ENCODE measurements at places on chromosomes 2 and 18.

GRCh38 chr2:118363604-118364003 lies 275.3 kb downstream of the INSIG2 start:
- no peak for DNase-seq

DNA sequence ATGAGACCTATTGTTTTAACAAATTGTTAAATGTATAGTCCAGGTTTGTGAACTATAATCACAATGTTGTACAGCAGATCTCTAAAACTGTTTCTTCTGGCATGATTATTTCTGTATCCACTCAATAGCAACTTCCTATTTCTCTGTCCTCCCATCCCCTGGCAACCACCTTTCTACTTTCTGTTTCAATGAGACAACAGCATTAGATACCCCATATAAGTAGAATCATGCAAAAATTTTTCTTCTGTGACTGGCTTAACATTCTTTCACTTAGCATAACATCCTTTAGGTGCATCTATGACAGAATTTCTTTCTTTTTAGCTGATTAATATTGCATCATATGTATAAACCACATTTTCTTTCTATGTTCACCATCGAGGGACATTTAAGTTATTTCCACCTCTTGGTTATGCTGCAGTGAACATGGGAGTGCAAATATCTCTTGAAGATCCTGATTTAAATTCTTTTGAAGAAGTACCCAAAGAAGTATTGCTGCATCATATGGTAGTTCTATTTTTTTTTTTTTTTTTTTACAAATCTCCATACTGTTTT lies 713.5 kb downstream of the LRP1B start:
- DNase-seq, result peak; percentile 32

- no peak for DNase-seq
Observed at GRCh38 chr2:30188292-30188691, 41.5 kb downstream of the YPEL5 start.

DNA sequence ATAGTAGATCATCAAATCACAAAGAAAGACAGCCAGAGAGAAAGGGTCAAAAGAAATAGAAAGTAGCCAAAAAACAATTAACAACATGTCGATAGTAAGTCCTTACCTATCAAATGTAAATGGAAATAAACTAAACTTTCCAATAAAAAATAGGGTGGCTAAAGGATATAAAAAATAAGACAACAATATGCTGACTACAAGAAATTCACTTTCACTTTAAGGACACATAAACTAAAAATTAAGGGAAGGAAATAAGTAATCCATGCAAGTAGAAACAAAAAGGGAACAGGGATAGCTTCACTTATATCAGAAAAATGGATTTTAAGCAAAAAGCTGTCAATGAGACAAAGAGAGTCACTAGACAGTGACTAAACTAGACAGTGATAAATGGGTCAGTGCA lies 903.9 kb upstream of the ZEB2 start:
- DNase-seq, result no peak

DNA sequence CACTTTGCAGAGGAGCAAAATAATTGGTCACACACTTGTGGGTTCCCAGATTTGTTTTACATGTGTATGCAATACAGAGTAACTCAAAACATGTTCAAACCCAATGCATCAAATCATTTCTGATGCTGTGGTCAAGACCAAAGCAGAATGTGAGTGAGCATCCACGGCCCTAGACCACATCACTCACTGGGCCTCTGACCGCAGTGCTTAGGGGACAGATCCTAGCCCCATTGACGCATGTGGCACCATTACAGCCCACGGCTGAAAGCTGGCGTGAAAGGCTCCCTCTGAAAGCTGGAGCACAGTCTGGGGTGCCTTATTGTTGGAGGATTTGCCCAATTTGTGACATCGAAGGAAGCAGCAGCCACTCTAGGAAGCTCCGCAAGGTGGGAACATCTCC lies 498.8 kb upstream of the TCF4 start:
- DNase-seq, result no peak

- no peak for DNase-seq
Observed at GRCh38 chr2:202215179-202215578, 23.2 kb downstream of the SUMO1 start.

DNA sequence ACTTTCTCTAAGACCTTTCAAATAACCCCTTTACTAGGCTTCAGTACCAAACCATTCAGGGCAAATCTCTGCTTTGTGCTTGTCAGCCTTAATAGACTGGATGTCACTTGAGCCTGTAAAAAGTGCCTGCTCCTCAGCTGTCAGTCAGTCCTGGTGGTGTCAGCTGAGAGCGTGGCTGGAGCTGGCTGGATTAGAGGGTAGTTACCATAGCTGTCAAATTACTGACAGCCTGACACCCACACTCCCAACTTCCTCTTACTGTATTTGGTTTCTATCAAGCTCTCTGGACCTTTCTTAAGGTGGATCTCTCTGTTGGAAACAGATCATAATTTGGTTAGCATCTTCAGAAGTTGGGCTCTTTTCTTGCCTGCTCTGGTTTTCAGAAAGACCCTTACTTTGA lies 371.4 kb upstream of the ATP5MC3 start:
- no peak for DNase-seq

GRCh38 chr18:3401669-3402620 lies 48.0 kb upstream of the TGIF1 start:
- no peak for DNase-seq

DNA sequence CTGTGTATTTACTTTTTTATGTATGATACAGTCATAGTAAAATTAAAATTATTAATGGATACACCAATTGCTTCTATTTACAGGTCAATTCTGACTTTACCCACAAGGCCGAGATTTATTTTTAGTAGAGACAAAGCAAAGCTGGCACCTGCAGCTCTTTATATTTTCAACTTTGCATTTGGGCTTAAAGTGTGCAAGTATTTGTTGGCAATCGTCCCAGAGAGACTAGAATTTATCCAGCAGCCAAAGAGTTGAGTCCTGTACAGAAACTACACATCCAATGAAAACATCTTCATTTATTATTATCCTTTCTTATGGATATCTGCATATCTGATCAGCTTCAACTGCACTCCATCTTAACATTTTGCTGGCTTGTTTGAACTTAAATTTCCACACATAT lies 485.6 kb downstream of the SOX11 start:
- DNase-seq, result no peak

DNA sequence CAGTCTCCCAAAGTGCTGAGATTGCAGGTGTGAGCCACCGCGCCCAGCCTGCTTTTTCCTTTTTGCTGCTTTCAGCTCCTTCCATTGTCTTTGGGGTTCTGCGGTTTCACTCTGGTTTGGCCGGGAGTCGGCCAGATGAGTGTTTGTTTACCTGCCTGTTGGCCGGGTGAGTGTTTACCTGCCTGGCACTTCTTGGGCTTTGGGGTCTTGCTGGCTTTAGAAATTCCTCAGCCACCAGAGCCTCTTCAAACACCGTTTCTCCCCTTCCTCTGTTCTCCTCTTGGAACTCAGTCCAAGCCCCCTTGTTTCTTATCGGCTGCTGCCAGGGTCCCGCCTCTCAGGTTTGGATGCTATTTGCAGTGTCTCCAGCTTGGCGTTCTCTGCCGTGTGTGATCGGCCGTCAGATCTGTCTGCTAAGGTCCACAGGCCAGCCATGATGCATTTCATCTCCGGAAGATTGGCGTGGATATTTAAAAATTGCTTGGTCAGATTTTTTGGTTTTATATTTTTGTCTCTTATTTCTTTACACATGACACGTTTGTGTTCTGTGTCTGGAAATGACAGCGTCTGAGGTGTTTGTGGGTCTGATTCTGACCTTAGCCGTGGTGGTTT lies 14.2 kb upstream of the GAL3ST2 start:
- DNase-seq, result no peak

DNA sequence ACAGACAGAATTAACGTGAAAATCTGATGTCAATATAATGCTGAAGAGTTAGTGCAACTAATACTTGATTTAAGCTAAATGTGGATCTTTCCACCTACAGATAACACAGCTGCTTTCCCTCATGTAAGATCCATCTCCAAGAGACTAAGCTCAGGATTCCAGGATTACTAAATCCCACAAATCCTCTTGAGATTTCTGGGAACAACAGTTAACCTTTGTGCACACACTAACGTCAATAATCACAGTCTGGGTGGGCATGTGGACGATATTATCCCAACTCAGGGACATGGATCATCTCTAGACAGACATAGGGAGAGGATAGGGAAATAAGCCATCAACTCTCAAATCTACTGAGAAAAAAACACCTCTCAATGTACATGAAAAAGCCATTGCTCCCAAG lies 432.6 kb downstream of the SATB2 start:
- DNase-seq, result no peak

GRCh38 chr2:233853883-233854240 lies 473 bp downstream of the HJURP start:
- DNase-seq, result no peak

DNA sequence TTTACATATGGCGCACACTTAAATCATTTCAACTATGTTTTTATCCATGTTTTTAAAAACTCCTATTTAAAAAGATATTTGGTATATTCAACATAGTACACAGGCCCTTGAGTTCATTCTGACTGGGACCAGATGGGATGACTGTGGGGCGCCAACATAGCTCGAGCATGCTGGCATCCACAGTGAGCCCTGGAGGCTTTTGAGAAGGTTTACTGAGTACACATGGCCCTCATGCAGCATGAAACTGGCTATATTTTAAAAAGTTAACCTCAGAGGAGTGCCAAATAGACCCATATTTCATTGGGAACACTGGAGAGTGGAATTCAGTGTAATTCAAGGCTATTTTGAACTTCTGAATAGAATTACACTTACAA lies 83.6 kb downstream of the CCDC85A start:
- DNase-seq, result no peak
